Inflammatory macrophage treated with lipopolysaccharide for 4 hours (primary cell): ENCODE measurements at places on chromosomes 7 and 10.
A peak's percentile ranks its signal among the peaks of the same experiment; 100 is the strongest.

- no peak for DNase-seq
Observed at GRCh38 chr7:28954946-28955345, 3.2 kb downstream of the TRIL start.

GRCh38 chr7:37081436-37081835 lies 357.1 kb upstream of the AOAH start:
- DNase-seq, result peak; percentile 28

DNA sequence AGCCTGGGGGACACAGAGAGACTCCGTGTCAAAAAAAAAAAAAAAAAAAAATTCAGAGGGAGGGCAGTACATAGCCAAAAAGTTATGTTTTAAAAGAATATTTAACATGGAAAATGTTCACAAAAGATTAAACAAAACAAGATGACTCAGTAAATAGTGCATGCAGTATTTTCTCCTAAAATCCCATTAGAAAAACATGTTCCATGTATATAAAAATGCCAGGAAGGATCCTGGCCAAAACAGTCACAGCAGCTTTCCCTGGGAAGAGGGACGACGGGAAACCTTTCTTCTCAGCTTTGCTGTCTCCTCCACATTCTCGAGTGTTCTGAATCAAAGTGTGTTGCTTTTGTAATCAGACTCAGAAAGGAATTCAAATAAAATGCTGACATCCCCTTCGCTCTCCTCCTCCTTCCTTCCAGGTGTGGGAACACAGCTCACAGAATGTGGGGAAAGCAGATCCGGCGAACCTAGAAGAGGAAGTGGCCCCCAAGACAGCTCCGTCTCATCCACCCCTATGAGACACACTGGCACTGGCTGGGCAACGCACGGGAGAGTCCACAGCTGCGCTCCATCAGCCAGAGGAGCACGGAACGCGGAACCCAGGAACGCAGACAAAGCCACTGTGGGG lies 139.4 kb downstream of the MAD1L1 start:
- DNase-seq, result no peak

DNA sequence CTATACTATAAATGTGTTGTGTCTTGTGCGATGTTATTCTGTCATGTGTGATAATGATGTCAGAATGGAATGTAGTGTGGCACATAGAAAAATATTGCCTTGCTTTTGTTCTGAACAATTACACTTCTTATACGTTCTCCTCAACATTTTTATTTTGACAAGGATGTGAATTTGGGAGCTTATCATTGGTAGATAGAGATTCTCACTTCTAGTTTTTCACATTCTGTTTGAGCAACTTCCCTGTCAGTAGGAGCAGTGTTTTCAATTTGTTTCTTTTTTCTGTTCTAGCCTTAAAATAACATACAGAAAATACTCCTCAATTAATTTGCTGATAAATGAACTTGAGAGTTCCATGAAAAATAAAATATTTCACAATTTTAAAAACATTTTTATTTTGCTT lies 17.6 kb downstream of the SUN3 start:
- peak; percentile 44 for DNase-seq

GRCh38 chr7:102079140-102080018 lies 207.3 kb upstream of the SH2B2 start:
- peak; percentile 37 for DNase-seq

DNA sequence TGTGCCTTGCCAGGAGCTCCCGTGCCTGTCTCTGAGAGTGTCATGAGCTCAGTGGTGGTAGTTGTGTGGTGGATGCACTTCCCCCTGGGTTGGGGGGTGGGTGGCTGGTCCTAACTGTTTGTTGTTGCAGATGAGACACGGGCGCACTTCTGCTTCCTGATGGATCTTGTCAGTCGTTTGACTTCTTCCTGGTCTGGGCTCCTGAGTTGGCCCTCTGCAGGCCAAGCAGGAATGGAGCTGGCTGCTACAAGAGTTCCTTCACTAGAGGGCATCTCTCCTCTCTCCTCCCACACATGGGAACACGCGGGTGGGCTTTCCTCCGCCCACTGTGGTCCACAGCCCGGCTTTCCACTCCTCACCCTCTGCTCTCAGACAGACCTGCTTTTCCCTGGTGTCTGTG lies 82.0 kb downstream of the BMS1 start:
- peak; percentile 43 for DNase-seq

- no peak for DNase-seq
Observed at GRCh38 chr7:123692471-123692877, 36.8 kb downstream of the LMOD2 start.

GRCh38 chr7:109158246-109158645 lies 588.6 kb downstream of the DNAJB9 start:
- no peak for DNase-seq

DNA sequence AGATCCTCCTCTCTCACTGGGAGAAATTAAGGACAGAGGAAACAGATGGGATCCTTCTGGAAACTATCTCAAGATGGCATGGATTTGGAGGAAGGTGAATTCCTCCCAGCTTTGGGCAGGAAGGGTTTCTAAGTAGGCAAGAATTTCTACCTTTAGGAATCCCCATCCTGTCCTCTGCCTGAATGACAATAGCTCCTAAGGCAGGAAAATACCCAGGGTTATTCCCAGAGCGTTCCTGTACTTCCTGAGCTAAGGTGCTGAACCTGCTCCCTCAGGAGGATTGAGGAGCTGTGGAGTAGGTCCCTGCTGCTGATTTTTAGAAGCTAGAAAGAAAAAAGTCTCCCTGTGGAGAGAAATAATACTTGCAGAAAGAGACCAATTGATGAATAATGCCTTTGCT lies 568 bp downstream of the MGAM2 start:
- DNase-seq, result no peak

GRCh38 chr7:105779856-105780780 lies 96.3 kb downstream of the ATXN7L1 start:
- no peak for DNase-seq

DNA sequence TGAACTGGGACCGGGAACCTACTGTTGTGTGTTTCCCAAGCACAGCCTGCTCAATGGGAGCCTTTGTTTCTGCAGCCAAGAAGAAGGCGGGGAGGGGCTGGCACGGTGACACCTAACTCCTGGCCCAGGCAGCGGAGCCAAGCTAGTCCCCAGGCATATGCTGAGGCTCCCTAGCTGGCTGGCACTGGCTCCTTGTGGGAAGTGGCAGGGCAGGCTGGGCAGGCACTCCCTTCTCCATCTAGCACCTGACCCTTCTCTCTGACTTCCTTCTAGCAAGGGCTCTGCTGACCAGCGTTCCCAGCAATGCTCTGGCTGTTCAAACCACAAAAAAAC lies 325.0 kb downstream of the PLXNA4 start:
- no peak for DNase-seq

- DNase-seq, result peak; percentile 13
Observed at GRCh38 chr10:84335516-84335915, 7.1 kb downstream of the CCSER2 start.
